A549 treated with RU486 at 1 μM for 4 hours (cell line): ENCODE measurements at places on chromosomes 11 and 22. TPM values are rescaled to one million over a fixed set of nuclear protein-coding genes. Genes with fewer than 3 reads are reported as not detected.

The TRIM22 gene
- 0.39 to 1.9 TPM (median 0.85 TPM) in 5 replicates for total RNA-seq

The GAS2 gene
- 0.41 to 1.2 TPM (median 0.72 TPM) in 5 replicates for total RNA-seq

The TTC38 gene
- total RNA-seq: 10.5 to 17.5 TPM (median 11.3 TPM) in 5 replicates

The MRGPRX3 gene
- total RNA-seq: not detected in 5 replicates

The TPBGL gene
- 0.15 to 0.23 TPM (median 0.19 TPM) in 5 replicates for total RNA-seq

The PKP3 gene
- total RNA-seq: 26.4 to 39.8 TPM (median 36.5 TPM) in 5 replicates

The CASP12 gene
- not detected in 5 replicates for total RNA-seq

The CD3D gene
- total RNA-seq: 0.64 TPM in 1 of 5 replicates, not detected in the others

The TMEM191B gene
- 0.42 to 2.3 TPM (median 1.3 TPM) in 5 replicates for total RNA-seq

The MPEG1 gene
- total RNA-seq: not detected in 5 replicates

The CNGA4 gene
- 0.07 to 0.19 TPM (median 0.09 TPM) in 3 of 5 replicates, not detected in the others for total RNA-seq

The LGALS12 gene
- not detected in 5 replicates for total RNA-seq

The MMP3 gene
- total RNA-seq: 0.31 to 0.45 TPM in 2 of 5 replicates, not detected in the others

The RCOR2 gene
- 0.90 to 1.3 TPM (median 0.97 TPM) in 5 replicates for total RNA-seq

The MMP12 gene
- 0.08 TPM in 1 of 5 replicates, not detected in the others for total RNA-seq

The LBHD1 gene
- total RNA-seq: 5.0 to 5.5 TPM (median 5.2 TPM) in 5 replicates

The NCAM1 gene
- not detected in 5 replicates for total RNA-seq

The SMCO4 gene
- total RNA-seq: 11.8 to 20.2 TPM (median 17.4 TPM) in 5 replicates
